ENCODE measurements at places on chromosomes 12 and 14. TPM values are rescaled to one million over a fixed set of nuclear protein-coding genes. Genes with fewer than 3 reads are reported as not detected.

The PFKM gene
- polyA plus RNA-seq: 51.4 TPM

The FOXG1 gene
- 28.3 TPM for polyA plus RNA-seq

The OAS2 gene
- polyA plus RNA-seq: 6.9 TPM

The CLEC4C gene
- polyA plus RNA-seq: not detected

The GYS2 gene
- polyA plus RNA-seq: not detected

The KRT8 gene
- 582 TPM for polyA plus RNA-seq

The DDX55 gene
- 6.9 TPM for polyA plus RNA-seq

The GALNT16 gene
- polyA plus RNA-seq: 16.2 TPM

All from brain (organoid and tissue), 16 donors.